ENCODE measurements at places on chromosomes 2 and 18.

DNA sequence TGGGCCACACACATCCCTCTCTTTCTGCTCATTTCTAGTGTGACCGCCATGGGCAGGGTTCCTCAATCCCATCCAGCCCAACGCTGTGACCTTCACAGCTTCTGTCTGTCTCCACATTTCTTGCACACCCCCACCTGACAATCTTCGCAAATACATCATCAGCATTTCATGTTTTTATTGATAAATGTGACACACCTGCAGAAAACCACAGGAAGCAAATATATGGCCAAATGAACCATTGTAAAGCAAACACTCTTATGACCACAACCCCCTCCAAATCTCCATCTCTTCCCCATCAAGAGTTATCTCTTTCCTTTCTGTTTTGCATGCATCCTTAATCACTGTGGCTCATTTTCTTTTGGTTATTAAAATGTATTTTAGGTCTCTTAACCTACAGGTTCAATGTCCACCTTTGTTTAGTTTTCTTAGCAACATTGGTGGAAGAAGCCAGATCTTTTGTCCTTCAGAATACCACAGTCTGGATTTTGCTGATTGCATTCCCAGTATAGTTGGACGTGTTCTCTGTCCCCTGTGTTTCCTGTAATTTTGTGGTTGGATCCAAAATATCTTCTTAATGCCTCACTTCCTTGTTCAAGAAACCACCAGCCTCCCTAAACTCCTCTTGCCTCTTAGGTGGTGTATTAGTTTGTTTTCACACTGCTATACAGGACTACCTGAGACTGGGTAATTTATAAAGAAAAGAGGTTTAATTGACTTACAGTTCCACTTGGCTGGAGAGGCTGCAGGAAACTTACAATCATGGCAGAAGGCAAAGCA is 9.8 kb upstream of the NCK2 start:
- DNase-seq = no peak

DNA sequence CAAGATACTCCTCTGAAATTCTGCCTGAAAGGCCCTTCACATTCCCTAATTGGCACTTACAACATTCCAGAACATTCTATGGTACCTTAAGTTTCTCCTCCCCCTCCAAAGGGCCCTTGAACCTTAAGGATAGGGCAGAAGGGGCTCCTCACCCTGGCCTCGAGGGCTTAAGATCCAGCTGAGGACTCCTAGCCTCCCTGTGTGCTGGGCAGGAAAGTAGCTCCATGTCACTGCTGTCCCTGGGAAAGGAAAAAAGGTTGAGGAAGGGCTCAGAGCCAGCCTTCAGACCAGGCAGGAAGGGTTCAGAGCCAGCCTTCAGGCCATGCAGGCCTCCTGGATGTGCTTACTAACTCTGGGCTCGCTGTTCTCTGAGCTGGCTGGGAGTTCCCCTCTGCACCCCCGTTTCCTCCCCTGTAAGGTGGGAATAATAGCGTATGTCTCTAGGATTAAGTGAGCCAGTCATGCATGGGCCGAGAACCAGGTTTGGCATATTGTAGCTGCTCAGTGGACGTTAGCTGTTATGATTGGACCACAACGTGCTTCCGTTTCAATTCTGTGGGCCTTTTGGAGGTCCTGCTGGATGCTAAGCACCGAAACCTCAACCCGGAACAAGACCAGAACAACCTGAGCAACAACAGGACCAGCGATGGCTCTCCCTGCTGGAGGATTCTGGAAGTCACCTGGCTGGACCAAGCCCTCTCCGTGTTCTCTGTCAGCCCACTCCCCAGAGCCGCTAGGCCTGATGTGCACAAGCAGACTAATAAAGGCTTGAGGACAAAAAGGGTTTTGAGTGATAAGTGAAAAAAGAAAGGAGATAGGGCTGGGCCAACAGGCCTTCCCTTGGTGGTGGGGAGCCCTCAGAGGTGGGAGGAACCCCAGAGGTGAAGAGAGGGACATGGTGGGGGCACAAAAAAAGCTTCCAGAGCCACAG is 1.0 kb upstream of the B3GNT7 start:
- no peak for DNase-seq

DNA sequence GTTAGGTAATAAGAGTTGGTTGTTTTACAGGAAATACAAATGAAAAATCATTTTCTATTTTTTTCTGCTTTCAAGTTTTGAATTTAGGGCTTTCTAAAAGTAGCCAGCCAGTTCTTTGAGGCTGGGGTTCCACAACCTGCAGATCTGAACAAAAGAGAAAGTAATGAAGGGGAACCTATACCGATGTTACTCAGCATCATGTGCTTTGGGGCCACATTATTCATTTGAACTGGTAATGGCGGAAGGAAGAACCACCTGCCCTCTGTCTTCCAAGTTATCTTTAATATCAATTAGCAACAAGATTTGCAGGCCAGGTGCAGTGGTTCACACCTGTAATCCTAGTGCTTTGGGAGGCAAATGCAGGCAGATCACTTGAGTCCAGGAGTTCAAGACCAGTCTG is 12.9 kb upstream of the MRO start:
- no peak for DNase-seq

DNA sequence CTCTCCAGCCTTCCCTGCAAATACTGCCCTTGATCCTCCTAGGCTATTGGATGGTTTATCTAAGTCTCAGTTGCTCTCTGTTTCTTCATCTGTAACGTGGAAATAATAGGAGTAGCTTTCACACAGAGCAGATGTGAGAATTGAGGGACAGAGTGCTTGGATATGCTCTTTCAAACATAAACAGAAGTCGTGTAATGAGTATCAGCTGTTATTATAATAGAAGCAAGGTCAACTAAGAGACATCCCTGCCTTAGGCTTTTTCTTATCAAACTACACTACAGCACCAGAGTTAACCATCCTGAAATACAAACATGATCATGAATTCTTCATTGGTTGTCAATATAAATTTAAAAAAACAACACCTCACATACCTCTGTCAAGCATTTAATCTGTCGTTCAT is 138.2 kb downstream of the DOK6 start:
- DNase-seq = peak; percentile 23

- DNase-seq = peak; percentile 25
These were observed 28.6 kb upstream of the CERS6 start for GRCh38 chr2:168427451-168427850.

DNA sequence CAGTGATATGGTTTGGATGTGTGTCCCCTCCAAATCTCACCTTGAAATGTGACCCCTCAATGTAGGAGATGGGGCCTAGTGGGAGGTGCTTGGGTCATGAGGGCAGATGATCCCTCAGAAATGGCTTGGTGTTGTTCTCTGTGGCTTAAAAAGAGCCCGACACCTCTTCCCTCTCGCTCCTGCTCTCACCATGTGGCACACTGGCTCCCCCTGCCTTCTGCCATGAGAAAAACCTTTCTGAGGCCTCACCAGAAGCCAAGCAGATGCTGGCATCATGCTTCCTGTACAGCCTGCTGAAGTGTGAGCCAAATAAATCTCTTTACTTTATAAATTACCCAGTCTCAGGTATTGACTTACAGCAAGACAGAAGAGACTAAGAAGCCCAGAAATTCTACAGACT is 357.1 kb downstream of the NRXN1 start:
- DNase-seq = no peak

DNA sequence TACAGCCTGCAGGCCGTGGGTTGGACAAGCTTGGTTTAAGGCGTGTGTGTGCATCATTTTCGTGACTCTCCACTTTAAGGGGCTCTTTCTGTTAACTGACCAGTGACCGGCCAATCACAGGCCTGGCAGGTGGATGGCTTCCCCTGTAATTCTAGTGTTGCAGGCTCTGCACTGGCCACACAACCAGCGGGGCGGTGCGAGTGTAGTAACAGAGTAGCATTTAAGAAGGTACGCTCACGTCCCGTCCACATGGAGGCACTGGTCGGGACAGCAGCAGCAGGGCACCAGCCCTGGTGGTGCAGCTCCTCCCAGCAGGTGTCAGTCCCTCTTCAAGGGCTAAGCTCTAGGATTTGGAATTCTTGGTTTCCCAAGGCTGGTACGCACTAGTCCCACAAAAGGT is 8.0 kb upstream of the ANO7 start:
- DNase-seq = no peak

DNA sequence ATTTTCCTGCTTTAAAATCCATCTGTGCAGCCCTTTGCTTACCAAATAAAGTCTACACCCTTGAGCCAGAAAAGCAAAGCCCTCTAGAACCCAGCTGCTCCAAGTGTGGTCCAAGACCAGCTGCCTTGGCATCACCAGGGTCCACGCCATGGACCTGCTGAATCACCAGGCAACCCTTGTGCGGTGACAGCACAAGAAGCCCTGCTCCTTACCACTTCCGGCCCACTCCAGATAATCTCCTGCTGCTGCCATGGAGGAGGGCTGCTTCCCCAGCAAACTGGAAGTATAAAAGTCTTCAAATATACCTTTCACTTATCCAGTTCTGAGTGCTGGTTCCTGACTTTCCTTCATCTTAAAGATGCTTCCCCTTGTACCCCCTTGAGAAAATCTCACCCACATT is 106.0 kb upstream of the PKDCC start:
- no peak for DNase-seq

DNA sequence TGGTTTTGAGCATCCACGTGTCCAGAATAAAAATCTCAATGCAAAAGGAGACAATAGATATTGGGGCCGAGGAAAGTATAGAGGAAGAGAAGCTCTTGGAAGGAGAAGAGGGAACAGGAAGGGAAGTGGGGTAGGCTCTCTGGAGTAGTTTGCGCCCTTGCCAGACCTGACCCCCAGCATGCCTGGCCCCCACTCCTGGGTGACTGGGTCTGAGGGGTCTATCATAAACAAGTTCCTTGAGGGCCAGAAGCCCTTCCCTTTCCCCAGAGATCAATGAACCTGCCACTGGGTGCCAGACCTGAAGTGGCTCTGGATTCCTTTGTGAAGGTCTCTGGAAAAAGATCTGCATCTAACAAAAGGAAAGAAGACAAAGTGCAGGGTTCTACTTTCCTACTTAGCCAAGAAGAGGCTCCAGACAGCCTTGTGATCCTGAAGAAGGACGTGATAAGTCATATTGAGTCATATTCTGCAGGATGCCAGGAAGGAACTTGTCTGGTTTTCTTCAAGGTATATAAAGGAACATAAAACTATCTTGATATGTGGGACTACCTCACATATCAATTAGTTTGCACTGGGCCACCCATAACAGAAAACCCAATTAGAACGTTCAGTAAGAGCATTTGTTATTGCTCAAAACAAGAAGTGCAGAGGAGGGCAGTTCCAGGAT is 18.7 kb upstream of the ATOH8 start:
- DNase-seq = no peak

- no peak for DNase-seq
These were observed 151.6 kb upstream of the ZNF236 start for GRCh38 chr18:76670564-76671288.

- no peak for DNase-seq
These were observed 280.4 kb downstream of the C1D start for GRCh38 chr2:67782443-67782842.

GRCh38 chr18:9177031-9177430 is 40.5 kb downstream of the ANKRD12 start:
- DNase-seq = no peak

- no peak for DNase-seq
These were observed 85.1 kb upstream of the ZBTB14 start for GRCh38 chr18:5380586-5380985.

GRCh38 chr2:206098471-206098870 is 12.5 kb upstream of the INO80D start:
- DNase-seq = no peak

- no peak for DNase-seq
These were observed 1739.1 kb upstream of the PIK3C3 start for GRCh38 chr18:40215979-40216378.

GRCh38 chr2:143955401-143956065 is 564.4 kb downstream of the ZEB2 start:
- DNase-seq = no peak

DNA sequence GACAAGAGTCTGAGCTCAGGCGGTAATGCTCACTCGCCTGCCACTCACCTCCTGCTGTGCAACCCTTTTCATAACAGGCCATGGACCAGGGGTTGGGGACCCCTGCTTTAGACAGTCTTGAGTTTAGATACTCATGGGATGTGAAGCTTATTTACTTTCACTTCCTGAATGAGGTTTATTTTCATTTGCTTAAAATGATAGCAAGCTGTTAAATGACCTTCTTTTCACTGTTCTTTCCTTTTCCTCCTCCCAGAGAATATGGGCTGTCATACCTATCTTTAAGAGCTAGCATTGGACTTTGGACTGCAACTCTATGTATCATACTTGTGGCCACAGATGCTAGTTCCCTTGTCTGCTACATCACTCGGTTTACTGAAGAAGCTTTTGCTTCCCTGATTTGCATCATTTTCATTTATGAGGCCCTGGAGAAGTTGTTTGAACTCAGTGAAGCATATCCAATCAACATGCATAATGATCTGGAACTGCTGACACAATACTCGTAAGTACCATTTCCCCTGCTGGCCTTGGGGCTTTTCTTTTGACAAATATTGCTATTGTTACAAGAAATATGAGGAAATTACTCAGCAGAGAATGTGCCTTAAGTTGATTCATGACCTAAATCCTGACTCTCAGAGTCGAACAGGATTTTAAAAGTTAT is 168.5 kb downstream of the DPP4 start:
- peak; percentile 2 for DNase-seq

GRCh38 chr18:11850821-11851145 is 430 bp upstream of the CHMP1B start:
- DNase-seq = peak; percentile 30

- no peak for DNase-seq
These were observed 420.1 kb upstream of the ACVR2A start for GRCh38 chr2:147424766-147425165.

DNA sequence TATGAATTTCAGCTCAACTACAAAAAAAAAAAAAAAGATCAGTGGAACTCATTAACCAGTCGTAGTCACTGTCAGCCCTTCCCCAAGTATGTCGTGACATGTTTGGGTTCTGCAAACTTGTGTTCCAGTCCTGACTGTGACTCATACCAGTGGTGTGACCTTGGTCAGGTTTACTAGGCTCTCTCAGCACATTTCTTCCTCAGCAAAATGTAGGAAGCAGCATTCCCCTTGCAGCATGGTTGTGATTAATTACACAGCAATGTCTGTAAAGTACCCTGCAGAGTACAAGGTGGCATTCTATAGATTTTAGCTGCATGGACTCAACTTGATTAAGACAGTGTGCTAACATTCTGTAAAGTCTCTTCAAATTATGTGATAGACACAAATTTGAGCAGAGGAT is 156.9 kb downstream of the LAMA1 start:
- no peak for DNase-seq

- no peak for DNase-seq
These were observed 23.4 kb upstream of the TANK start for GRCh38 chr2:161136696-161137324.

- DNase-seq = no peak
These were observed 176.2 kb upstream of the EPAS1 start for GRCh38 chr2:46120792-46121555.

GRCh38 chr2:201279079-201279478 is 18.7 kb downstream of the CASP8 start:
- DNase-seq = no peak

DNA sequence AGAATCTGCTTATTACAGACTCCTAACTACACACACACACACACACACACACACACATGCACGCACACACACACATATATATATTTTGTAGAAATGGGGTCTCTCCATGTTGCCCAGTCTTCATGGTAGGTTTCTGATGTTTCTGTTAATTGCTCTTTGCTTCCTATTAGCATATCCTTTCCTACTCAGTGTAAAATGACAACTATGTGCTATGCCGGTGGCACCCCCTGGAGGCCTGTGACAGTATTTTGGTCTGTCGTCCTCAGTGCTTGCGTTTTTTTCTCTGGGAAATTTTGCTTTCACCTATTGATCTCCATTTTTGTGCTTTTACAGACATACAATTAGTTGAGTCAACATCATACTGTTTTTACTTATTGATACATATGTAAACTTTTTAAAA is 322.1 kb downstream of the LRRTM1 start:
- DNase-seq = no peak

Measured in AG09319 (cell line).